ENCODE measurements at places on chromosomes 2 and 18.

DNA sequence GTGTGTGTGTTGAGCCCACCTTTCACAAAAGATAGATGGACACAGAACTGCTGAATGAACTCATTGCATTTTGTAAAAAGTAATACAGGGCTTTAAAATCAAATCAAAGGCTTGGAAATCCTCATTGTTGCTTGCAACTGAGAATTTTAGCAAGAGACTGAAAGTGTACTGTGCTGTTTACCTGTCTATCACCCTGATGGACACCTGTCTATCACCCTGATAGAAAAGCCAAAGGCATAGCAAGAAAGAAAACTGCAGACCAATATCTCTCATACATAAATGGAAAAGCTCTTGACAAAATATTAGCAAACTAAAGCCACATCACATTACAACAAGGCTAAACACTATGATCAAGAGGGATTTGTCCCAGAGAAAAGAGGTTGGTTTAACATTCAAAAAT lies 107.5 kb upstream of the TMEM18 start:
- no peak for DNase-seq

GRCh38 chr2:201758873-201759272 lies 21.9 kb downstream of the ALS2 start:
- DNase-seq = no peak

- DNase-seq = no peak
Measured at GRCh38 chr2:150122871-150123613, 364.4 kb downstream of the RND3 start.

DNA sequence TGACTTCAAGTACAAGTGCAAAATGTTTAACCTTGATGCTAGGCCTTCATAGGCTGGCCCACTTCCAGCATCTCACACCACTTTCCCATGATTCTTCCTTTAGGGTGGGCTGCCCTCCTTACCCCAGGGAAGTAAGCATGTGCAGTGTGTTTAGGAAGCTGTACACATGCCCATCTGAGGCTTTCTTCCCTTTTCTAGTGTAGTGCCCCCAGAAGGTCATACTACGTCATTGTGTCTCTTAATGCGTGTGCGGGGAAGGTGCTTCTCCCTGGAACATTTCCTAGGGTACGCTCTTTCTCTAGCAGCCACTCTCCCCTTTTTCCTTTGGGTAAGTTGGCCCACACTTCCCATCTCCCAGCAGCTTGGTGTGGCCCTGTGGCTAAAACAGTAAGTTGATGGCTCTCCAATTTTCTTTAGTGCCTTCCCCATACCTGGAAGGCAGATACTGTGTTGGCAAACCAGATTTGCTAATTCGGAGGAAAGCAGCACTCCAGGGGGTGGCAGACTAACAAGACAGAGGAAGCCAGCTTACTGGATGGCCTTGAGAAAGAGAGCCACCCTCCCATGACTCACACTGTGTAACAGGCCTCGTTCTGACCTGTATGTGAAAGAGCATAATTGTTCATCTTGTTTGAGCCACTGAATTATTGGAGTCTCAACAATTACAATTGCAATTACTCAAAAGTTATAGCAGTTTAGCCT lies 1.1 kb upstream of the SULT6B1 start:
- no peak for DNase-seq
